ENCODE measurements at places on chromosomes 13 and 19. TPM values are rescaled to one million over a fixed set of nuclear protein-coding genes. Genes with fewer than 3 reads are reported as not detected.

- DNase-seq, result no peak
Observed at GRCh38 chr13:61275251-61275650, 140.4 kb downstream of the PCDH20 start.

GRCh38 chr13:43744261-43745031, 42.3 kb downstream of the ENOX1 start:
- DNase-seq, result no peak

- no peak for DNase-seq
Observed at GRCh38 chr19:40332669-40333068, 15.5 kb downstream of the C19orf47 start.

The PRR36 gene
- not detected for total RNA-seq

The RNF126 gene
- total RNA-seq, result 26.7 TPM

The PRODH2 gene
- not detected for total RNA-seq
